ENCODE measurements at places on chromosomes 7 and 10.
A peak's percentile ranks its signal among the peaks of the same experiment; 100 is the strongest.

GRCh38 chr10:120963594-120964220 is 112.5 kb downstream of the WDR11 start:
- DNase-seq: no peak

DNA sequence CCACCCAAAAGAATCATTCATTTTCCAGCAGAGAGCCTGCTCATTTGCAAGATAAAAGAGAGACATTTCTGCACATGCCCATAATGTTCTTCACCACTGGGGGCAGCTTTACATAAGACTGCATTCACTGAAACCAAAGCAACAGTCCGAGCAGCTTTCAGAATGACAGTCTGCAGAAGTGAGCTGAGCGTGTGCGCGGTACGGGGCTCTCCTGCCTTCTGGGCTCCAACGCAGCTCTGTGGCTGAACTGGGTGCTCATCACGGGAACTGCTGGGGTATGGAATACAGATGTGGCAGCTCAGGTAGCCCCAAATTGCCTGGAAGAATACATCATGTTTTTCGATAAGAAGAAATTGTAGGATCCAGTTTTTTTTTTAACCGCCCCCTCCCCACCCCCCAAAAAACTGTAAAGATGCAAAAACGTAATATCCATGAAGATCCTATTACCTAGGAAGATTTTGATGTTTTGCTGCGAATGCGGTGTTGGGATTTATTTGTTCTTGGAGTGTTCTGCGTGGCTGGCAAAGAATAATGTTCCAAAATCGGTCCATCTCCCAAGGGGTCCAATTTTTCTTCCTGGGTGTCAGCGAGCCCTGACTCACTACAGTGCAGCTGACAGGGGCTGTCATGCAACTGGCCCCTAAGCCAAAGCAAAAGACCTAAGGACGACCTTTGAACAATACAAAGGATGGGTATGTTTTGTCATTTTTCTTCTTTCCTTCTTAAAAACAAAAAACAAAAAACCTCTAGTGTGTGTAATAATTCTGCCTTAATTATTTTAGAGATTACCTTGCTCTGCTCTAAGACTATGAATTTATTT is at the start of gene LRRTM3:
TSS of gene LRRTM3 (plus strand) at position 141 of the 820 bp plus-strand sequence.
- no peak for DNase-seq

DNA sequence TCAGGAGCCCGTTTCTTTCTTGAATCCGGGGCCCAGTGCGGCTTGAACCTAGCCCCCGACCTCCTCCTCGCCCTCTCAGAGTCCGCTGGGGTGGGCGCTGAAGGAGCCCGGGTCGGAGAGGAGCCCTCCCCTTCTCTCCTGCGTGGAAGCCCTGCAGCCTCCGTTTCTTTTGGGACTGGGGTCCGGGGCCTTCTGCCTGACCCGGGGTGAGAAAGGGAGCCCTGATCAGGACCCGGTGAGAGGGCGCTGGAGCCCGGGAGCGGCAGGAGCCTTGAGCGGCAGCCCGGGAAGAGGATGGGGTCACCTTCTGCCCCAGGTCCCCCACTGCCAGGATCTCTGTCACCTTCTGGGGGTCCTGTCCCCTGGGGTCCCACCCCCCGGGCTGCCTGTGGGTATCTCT is 162.3 kb downstream of the ZNF33B start:
- no peak for DNase-seq

DNA sequence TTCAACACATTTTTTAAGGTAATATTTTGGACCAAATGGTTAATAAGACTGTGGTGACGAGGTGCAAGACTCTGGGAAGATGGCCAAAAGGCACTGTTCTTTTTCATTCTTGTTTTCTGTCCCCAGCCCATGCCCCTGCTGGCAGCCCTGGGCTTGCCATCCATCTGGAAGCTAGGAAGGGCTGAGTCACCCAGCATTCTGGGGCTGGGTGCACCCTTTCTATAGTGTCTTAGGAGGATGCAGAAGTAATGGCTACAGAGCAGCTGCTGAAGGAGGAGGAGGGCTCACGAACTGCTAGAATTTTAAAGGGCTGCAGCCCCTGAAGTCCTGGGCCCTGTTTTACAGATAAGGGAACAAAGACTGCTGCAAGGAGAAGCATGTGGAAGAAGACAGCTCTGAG is 42.8 kb upstream of the ZNF32 start:
- DNase-seq: no peak

DNA sequence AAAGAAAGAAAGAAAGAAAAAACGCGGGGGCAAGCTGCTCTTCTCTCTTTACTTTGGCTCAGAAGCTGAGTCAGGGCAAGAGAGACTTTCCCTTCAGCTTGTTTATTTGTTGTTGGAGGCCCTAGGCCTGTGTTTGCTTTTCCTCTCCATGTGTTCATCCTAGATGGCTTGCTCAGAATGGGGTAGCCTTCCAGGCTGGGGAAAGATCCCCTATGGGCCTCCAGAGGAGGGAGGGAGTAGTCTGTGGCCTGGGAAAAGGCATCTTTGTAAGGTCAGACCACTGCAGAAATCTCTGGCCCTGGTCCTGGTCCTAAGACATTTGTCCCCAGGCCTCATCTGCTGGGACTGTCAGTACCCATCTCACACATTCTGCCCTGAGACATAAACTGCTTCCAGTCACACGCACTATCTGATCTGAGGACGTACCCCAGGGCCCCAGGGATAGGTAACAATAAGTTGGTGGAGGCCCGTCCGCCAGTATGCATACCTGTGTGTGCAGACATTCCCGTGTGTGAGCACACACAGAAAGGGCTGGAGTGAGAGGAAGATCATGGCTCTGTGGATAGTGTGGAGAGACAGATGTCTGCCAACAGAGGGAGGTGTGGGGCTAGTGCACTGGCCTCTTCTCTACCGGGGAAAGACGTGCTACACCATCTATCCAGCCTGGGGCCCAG is 4.9 kb upstream of the SCD start:
- DNase-seq: no peak

DNA sequence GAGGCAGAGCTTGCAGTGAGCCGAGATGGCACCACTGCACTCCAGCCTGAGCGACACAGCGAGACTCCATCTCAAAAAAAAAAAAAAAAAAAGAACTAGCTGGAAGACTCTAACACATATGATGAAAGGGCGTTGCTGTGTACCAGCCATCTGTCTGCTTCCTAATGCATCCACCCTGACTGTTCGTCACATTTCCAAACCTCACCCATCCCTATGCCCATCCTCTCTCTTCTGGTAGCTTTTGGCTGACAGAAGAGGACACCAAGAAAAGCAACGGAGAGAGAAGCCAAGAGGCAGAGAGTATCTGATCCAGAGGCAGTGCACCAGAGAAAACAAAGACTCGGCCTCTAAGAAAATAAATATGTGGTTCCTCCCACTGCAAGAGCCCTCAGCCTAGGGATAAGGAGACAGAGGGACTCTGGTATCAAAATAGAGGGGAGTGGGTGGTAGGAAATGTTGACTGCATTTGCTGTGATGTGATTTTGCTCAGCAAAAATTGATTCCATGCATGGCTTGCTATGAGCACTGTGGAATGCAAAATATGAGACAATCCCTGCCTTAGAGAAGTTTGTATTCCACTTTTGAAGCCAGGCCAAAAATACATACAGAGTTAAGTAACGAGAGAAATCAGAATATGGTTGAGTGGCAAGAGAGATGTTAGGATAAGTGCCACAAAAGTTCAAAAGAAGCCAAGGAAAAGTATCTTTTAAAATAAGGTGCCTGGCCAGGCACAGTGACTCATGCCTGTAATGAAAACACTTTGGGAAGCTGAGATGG is 100.8 kb upstream of the STK17A start:
- DNase-seq: no peak

DNA sequence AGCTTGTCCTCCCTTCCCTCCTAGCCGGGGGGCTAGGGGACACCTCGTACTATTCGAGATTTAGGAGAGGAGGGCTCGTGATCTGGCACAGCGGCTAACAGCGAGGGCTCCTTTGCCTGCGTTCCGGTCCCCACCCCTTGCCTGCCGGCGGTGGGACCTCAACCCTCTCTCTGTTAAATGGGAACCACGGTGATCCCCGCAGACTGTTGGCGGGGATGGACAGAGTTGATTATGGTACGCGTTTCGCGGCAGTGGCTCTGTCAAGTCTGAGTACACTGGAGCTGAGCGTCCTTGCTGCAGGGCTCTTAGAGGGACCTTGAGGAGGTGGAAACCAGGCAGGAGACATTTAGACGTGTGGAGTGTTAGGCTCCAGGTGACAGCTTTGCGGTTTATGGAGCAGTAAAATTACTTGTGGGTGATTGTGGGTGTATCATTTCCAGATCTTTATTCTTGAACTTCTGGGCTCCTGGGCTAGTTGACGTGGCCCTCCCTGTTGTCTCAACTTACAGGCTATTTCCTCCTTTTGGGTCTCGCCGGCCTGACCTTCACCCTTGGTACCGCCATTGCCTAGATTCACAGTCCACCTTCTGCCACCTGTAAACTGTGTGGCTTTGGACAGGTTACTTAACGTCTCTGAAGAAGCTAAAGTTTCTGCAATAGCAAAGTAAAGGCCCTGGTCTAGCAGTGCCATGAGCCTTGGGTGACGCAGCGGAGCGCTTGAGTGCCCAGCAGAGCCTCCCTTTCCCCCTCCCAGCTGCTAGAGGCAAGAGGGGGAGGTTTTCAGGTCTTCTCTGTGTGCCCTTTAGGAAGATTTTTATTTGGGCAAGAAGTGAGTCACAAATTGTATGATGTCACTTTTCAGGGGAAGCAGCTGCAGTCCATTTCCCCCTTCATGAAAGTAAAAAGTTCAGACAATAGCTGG is 739 bp downstream of the CASP7 start:
- no peak for DNase-seq

GRCh38 chr7:149278396-149278795 is 16.4 kb downstream of the ZNF783 start:
- no peak for DNase-seq

GRCh38 chr10:49115015-49115795 is at the start of gene VSTM4:
Gene VSTM4 (minus strand): TSS chr10:49115522. CDS start chr10:49115485, 37 bp downstream.
- DNase-seq: no peak

GRCh38 chr10:10421071-10421470 is 596.6 kb upstream of the CELF2 start:
- DNase-seq: no peak

GRCh38 chr10:69729326-69730048 is 72.2 kb upstream of the COL13A1 start:
- no peak for DNase-seq

DNA sequence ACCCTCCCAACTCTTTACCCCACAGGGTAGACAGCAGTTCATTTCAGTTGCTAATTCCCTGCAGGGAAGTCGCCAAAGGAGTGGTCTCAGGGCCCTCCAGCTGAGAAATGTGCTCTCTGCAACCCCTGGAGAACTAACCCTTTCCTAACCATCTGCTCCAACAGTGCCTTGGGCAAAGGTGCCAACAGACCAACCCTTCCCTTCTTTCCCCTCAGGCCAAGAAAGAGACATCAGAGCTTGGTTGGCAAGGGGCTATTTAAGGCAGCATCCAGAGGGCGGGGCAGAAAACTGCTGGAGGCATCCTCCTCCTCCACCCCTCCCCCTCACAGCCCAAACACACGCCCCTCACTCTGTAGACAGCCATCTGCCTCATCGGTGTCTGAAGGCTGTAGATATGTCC is 1.7 kb downstream of the SORBS1 start:
- DNase-seq: no peak

GRCh38 chr10:119030421-119031250 is 1.1 kb downstream of the NANOS1 start:
- peak; percentile 82 for DNase-seq

- no peak for DNase-seq
Measured at GRCh38 chr10:110789604-110790433, 81.9 kb upstream of the PDCD4 start.

GRCh38 chr10:62424026-62424425 is 49.9 kb downstream of the ZNF365 start:
- DNase-seq: peak; percentile 17

GRCh38 chr7:43164757-43165156 is 52.3 kb downstream of the HECW1 start:
- no peak for DNase-seq

DNA sequence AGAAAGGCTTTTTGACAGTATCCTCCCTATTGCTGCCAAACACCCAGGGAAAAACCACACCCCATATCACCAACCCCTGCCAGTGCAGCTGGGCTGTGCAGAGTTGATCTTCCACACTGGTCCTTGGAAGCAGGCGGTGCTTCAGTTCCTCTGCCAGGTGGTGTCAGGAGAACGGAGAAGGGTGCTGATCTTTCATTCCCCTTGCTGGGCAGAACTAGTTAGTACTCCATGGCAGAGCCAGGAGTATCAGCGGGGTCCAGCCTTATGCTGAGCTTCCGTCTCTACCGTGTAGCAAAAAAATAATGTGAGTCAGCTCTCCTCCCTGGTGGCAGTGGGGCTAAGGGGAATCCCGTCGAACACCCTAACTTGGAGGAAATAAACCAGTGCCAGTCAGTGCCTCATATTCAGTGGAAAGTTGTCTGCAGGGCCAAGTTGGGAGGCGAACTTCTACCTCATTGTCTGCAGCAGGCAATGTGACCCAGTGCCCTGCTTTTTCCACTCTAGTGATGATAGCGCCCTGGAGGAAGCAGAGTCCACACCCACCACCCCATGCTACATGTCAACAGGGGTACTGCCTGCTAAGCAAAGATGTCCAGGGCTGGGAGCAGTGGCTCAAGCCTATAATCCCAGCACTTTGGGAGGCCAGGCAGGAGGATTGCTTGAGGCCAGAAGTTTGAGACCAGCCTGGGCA is 175.4 kb downstream of the AUTS2 start:
- DNase-seq: no peak

DNA sequence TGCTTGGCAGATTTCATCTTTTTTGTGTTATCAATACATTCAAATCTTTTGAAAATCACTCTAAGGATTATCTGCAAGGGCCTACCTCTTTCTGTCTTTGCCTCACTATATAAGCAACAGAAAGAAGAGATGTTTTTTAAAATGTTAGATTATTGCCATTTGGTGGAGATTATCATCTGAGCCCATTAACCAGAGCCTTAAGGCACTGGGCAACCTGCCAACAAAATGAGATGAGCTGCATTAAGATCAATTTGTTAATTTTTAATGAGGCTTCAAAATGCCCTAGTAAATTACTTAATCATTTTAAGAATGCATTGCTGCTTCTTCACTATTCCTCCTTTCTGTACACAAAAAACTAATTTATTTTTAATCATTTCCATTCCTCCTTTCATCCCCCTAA is 314.1 kb downstream of the SNX13 start:
- no peak for DNase-seq

GRCh38 chr10:119398996-119399395 is 143.5 kb downstream of the RGS10 start:
- DNase-seq: no peak

DNA sequence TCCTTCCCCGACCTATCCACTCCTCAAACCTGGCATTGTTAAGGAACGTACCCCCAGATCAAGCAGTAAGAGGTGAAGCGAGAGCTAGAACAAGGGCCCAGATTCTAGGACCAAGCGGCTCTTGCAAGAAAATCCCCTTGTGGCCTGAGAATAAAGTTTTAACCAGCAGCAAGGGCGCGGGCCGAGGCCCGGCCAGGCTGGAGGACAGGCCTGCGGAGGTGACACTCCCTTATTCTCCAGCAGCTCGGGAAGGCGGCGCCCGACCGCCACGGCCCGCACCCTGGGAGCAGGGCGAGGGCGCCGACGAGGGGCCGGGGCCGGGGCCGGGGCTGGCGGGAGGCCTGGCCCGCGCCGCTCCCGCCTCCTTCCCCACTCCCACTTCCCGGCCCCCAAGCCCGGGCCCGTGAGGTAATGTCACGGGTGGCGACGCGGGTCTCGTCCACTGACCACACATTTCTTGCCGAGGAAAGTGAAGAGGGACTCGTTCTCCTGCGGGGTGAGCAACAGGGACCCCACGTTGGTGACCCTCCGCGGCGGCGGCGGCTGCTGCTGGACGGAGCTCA is 551 bp downstream of the WASL start:
- peak; percentile 40 for DNase-seq
